ENCODE measurements at places on chromosomes 1 and 21.

DNA sequence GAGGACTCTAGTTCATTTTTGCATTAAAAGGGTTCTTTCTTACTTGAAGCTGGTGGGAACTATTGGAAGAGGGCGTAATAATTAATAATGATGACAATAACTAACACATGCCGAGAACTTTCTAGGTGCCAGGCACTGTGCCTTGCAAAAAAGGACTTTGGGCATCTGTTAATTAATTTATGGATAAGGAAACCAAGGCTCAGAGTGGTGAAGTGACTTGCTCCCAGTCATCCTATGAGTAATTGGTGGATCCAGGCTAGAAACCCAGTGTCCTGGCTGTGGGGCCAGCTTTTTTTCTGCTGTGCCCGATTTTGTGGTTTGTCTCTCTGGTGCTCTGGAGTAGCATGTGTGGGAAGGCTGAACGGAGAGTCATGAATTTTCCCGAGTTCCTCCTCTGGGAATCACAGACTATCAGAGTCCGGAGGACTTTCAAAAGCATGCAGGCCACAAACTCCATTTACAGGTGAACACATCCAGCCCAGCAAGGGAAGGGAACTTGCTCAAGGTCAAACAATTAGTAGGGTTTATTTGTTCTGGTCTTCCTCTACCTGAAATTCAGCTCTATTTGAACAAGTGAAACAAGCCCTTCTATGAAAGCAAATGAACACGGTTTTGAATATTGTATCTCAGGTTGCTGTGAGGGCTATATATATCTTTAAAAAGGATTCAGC, 23.4 kb downstream of the ROR1 start:
- no peak for DNase-seq

DNA sequence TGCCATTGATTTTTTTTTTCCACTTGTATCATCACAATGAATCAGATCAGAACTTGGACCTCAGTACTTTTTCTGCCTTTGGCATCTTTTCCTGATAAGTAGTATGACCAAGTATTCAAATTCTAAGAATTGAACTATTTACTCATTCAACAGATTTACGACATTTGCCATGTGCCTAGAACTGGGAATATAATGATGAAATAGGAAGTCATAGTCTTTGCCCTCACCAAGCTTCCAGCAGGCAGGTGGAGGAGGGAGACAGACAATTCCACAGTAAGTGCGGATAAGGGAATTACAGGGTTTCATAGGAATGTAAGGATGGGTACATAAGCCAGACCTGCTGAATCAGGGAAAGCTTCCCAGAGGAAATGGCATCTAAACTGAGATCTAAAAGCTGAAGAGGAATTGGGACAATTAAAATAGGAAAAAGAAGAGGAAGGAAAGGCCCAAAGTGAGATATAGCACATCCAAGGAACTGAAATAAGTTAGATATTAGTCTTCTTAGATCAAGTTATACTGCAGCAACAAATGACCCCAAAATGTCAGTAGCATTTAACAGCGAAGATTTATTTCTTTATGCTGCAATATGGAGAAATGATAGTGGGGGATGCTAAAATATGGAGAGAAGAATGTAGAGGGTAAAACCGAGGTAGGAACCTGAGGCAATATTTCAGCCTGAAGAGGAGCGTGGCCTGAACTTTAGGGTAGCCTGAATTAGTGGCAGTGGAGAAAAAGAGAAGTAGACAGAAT, 5.3 kb upstream of the DDX59 start:
- no peak for DNase-seq

DNA sequence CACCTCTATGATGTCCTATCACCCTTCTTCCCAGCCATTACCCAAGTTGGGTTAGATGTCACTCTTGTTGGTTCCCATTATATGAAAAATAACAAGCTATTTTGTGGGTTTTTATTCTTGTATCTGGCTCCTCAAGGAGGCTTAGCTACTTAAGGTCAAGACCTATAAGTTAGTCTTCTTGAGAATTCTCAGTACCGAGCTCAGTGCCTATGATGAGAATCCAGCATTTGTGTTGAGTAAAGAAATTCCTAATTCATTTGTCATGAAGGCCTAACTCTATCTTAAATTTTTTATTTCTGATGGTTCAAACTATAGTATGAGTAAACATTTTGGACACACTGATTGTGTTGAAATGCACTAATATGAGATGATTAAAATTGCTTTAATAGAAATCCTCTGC, 15.9 kb downstream of the NUF2 start:
- DNase-seq, result no peak

GRCh38 chr1:56442290-56442877, 137.0 kb downstream of the PLPP3 start:
- DNase-seq, result no peak

DNA sequence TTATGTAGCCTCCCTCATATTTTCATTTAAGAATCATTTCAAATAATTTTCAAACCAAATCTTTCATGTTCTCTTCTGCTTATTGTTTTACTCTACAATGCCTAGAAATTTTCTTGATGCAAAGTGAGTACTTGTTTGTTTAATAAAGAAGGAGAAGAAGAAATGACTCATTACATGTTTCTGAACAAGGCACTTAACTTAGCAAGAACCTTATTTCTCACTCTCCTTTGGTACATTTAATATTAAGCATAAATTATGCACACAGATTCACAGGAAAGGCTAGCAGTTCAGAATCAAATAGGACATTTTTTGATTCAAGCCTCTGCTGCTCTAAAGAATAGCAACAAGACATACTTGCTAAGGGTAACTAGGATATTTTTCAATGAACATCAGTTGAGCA, 9.1 kb downstream of the SCYL3 start:
- no peak for DNase-seq

DNA sequence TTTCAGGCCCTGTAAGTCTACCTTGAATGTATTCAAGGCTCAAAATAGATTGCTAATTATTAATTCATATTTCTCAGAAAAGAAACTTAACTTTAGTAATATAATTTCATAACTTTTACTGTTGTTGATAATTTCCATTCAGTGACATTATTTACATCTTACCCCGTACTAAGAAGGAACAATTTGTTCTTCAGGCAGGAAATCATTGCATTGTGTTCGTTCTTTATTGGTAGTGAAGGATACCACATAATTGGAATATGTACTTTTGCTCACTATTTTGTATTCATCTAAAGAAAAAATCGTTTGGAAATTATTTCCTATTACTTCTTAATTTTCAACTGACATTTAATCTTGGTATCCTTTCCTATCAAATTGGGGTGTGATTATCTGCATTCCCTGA, 39.4 kb downstream of the CTTNBP2NL start:
- no peak for DNase-seq

Data from right hindlimb (tissue), 1 donor.